Muscle of arm (tissue), 14 donors: ENCODE measurements at places on chromosomes 7 and 10.

GRCh38 chr10:101438881-101439391, 85.0 kb downstream of the BTRC start:
- DNase-seq = no peak

GRCh38 chr7:53315981-53316380, 280.5 kb downstream of the POM121L12 start:
- no peak for DNase-seq

DNA sequence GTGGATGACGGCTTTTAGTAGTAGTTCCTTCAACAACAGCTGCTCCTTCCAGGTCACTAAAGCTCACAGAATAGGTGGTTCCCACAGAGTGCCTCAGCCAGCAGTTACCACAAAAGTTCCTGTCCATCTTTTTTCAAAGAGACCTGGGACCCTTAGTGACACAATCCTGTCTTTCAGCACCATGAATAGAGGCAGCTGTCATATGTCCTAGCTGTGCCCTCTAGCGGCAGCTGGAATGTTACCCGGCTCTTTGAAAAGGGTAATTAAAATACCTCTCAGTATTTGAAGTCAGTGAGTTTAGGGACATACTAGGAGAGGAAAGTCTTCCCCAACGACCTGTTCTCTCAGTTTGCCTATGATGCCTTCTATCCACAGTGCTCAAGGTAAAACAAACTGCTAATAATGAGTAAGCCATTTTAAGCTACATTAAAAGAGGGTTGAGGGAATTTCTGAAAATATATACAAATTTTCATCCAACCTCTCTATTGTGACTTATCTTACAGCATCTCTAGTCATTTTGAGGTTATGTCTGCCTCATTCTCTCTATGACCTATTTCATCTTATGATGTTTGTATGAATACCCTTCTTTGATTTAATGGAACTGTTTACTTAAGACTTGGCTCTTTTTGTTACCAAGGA, 290.8 kb downstream of the NXPH1 start:
- DNase-seq = no peak

GRCh38 chr7:5779141-5779540, 2.3 kb downstream of the RNF216 start:
- no peak for DNase-seq

GRCh38 chr7:114818501-114818900, 103.4 kb upstream of the MDFIC start:
- no peak for DNase-seq
